Renal pelvis (tissue), 12 donors: ENCODE measurements at places on chromosomes 2 and 18.

- peak; percentile 28 for DNase-seq
Measured at GRCh38 chr18:21599585-21600525, 649 bp downstream of the ESCO1 start.

DNA sequence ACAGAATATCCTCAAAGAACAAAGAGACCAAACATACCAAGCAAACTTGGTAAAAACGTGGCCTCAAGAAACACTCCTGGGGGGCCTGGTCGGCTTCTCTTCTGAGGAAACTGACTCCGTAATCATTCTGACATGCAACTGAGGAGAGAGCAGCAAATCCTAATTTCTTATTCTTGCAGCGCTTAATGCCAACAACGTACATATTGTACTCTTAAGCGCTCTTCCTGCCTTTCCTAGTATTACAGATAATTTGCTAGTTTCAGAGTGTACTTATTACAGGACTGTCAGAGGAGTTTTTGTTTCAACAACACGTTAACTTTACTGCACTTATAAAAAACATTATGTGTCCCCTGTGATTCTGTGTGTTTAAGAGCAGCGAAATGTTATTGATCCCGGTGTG, 64.9 kb downstream of the ZNF521 start:
- DNase-seq: no peak

GRCh38 chr2:159009940-159010339, 41.5 kb downstream of the TANC1 start:
- no peak for DNase-seq

GRCh38 chr2:222752746-222753145, 81.3 kb downstream of the MOGAT1 start:
- DNase-seq: no peak

DNA sequence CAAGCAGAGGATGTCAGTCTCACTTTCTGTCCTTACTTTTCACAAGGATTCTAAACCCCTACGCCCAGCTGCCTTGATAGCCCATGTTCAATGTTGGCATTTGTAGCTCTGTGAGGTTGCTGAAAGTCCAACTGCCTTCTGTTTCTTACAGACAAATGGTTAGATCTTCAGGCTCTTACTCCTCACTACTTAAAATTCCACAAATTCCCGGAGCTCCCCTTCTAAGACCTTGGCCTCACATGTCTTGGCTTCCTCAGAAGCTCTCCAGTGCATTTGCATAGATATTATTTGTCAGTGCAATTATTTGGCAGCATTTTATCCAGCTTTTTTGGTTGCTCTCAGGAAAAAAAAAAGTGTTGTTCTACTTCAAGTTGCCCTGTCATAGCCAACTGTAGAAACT, 453.7 kb upstream of the CELF4 start:
- DNase-seq: no peak

- DNase-seq: no peak
Measured at GRCh38 chr2:23077596-23077995, 307.4 kb upstream of the KLHL29 start.

DNA sequence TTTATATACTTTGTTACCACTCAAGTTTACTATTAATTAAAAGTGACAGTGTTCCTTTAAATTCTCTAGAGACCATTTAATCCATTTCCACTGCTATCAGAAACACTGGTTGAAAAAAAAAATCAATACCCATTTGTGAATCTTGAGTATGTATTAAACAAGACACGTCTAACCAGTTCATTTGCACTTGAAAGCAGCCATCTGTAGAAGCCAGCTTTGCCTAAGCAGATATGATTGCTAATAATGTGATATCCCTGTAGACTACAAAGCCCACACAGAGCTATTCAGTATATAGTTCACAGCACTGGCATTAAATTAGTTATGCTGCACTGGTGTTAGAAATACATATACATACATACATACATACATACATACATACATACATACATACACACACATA, 111.8 kb upstream of the SP3 start:
- no peak for DNase-seq

- no peak for DNase-seq
Measured at GRCh38 chr2:39513641-39514094, 76.6 kb upstream of the MAP4K3 start.

- no peak for DNase-seq
Measured at GRCh38 chr18:62784966-62785413, 69.6 kb downstream of the PHLPP1 start.

DNA sequence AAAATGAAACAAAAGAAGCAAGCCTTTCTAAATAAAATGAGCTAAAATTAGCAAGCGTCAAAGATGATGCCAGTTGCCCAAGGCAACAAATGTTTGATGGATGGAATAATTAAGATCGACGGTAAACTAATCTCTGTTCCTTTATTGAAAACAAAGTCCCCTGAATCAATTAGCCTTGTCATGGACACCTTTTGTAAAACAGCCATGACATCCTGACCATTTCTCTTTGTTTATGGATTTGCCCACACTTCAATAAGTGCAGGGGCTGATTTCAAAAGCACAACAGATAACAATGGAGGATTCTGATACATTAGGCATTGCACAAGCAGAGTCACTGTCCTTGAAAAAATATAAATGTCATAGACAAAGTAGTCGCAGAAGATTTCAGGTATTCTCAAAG, 160.1 kb upstream of the HNRNPA3 start:
- DNase-seq: no peak

GRCh38 chr18:3692113-3692621, 242.2 kb downstream of the TGIF1 start:
- DNase-seq: no peak

- DNase-seq: peak; percentile 71
Measured at GRCh38 chr2:99662761-99663341, 173.0 kb upstream of the REV1 start.

- no peak for DNase-seq
Measured at GRCh38 chr2:165678882-165679281, 115.2 kb downstream of the GALNT3 start.

DNA sequence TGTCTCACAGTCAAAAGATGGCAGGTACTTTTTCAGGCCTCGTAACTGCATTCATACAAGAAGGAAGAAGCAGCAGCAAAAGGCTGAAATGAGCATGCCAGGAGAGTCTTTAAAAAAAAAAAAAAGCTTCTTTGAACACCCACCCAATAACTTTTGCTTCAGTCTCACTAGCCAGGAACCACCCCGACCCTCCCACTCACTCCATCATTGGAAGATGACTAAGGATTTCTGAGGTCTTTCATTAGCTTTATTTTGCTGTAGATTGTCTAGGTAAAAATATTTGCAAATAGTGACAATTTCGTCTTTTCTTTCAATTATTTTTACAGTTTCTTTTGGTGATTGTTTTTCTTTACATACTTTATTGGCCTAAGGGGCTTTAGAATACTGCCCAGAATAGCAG, 37.9 kb downstream of the RBBP8 start:
- no peak for DNase-seq

DNA sequence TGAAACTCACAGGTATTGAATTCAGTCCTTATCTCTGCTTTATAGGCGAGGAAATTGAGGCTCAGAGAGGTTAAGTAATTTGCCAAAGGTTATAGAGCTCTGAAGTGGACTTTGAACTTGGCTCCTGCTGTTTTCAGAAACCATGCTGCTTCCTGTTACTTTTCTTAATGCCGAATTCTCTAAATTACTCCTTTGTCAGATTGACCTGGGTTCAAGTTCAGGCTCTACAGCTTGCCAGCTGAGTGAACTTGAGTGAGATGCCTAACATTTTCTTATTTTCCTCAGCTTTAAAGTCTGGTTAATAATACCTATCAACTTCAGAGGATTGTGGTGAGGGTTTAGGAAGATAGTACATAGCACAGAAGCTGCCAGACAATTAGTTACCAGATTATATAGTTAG, 3.4 kb downstream of the ASAP2 start:
- DNase-seq: no peak

GRCh38 chr2:180524499-180524898, 455.9 kb upstream of the UBE2E3 start:
- no peak for DNase-seq

DNA sequence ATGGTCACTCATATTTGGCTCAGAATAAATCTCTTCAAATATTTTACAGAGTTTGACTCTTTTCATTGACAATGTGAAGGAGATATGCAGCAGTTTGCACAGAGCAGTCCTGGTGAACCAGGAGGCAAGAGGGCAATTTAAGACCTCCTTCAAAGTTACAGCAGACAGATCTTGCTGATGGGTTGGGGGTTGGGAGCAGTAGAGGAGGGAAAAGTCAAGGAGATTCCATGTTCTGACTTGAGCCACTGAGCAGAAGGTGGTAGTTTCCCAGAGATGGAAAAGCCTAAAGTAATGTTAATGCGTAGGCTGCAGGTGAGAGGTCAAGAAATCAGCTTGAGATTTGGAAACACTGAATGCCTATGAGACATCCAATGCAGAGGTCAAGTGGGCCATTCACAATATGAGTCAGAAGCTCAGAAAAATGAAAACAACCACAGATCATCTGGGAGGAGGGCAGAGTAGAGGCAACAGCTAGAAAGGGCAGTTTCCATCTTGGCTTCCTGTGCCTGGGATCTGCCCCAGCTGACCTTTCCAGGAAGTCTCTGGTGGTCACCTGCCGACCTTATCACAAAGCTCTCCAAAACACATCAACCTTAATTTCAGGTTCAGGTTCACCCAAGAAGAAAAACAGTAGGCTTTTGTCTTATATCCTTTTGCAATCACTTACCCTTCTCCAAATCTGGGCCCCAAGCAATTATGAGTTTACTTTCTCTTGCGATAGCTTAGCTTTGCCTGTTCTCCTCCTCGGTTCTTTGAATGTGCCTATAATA, 197.5 kb upstream of the ARL4C start:
- DNase-seq: no peak

- DNase-seq: no peak
Measured at GRCh38 chr2:44778671-44779476, 162.6 kb upstream of the SIX3 start.

DNA sequence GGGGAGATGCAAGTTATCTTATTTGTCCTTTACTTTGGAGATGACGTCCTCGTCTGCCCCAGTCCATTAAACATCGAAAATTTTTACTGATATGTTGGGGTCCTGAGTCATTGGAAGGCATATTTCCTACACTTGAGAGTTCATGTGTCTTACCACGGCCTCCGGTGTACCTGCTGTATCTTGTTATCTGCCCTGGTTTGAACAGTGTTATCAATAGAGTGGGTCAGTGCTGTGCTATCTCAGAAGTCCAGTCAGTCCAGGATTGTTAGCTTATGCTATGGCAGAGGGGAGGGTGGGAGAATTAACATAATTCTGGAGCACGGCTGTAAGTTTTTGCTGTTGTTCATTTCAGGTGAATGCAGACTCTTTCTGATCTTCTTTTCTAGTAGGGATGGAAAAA, 102.3 kb downstream of the ADCYAP1 start:
- no peak for DNase-seq

DNA sequence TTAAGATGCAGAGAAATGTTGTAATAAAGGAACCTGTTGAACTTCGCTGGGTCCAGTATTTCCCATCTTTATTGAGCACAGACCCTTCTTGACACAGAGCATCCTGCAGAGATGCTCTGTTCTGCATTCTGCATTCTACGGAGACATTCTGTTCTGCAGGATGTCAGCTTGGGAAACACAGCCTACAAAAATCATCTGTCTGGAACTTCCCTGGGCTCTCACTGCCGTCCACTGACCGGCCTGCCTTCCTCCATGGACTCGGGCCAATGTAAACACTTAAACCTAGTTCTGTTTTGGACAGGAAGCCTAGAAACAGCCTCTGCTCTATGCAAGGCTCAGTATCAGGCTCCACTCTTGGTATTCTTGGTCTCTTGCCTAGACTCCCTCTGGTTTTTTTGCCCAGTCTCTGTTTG, 90.0 kb upstream of the PPP1CB start:
- peak; percentile 81 for DNase-seq

GRCh38 chr2:10346929-10347561, 44.3 kb downstream of the HPCAL1 start:
- no peak for DNase-seq

- DNase-seq: no peak
Measured at GRCh38 chr2:233448220-233448559, 93.9 kb downstream of the DGKD start.

DNA sequence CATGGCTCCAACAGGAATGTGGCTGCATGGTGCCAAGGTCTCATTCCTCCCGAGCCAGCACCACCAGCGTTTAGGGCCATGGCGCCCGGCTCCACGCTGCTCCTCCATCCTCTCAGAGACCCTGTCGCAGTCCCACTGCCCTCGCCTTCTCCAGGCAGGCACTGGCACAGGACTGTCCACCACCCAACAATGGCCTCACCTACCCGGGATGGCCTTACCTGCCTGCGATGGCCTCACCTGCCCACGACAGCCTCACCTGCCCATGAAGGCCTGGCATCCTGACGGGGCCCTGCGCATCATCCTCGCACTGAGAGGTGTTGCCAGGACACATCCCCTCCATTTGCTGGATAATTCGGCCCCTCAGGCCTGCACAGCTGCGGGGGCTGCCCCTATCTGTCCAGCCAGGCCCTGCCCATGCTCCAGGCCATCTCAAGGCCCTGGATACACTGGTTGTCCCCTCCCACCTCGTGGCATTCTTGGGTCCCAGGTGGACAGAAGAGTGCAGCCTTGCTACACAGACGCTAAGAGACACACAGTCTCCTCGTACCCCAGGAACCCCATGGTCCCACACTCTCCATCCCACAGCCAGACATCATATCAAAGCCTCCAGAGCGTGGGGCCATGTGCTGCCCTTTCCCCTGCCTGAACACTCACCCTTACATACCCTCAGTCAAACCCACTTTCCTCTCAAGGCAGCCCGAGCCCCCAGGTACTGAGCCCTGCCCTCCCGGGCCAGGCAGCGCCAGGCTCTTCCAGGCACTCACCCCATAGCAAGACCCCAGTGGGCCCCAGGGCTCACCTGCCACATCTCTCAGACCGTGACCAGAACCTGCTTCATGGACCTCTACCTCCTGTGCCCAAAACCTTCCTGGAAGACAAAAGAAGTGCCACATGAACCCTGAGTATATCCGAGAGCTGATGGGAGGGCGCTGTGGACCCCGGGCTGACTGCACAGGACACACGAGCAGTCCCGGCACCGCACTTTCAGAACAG, 268.6 kb downstream of the EIPR1 start:
- DNase-seq: no peak
